ENCODE measurements at places on chromosomes 1 and 21. TPM values are rescaled to one million over a fixed set of nuclear protein-coding genes. Genes with fewer than 3 reads are reported as not detected.
A peak's percentile ranks its signal among the peaks of the same experiment; 100 is the strongest.

The NBPF15 gene
- 14.7 TPM for total RNA-seq

The CREG1 gene
- 133 TPM for total RNA-seq

The SPATA17 gene
- 0.39 TPM for total RNA-seq

- no peak for DNase-seq
Measured at GRCh38 chr1:220784751-220785150, 2.0 kb upstream of the MTARC1 start.

GRCh38 chr1:228997721-228998144, 262.5 kb downstream of the RHOU start:
- DNase-seq = no peak

DNA sequence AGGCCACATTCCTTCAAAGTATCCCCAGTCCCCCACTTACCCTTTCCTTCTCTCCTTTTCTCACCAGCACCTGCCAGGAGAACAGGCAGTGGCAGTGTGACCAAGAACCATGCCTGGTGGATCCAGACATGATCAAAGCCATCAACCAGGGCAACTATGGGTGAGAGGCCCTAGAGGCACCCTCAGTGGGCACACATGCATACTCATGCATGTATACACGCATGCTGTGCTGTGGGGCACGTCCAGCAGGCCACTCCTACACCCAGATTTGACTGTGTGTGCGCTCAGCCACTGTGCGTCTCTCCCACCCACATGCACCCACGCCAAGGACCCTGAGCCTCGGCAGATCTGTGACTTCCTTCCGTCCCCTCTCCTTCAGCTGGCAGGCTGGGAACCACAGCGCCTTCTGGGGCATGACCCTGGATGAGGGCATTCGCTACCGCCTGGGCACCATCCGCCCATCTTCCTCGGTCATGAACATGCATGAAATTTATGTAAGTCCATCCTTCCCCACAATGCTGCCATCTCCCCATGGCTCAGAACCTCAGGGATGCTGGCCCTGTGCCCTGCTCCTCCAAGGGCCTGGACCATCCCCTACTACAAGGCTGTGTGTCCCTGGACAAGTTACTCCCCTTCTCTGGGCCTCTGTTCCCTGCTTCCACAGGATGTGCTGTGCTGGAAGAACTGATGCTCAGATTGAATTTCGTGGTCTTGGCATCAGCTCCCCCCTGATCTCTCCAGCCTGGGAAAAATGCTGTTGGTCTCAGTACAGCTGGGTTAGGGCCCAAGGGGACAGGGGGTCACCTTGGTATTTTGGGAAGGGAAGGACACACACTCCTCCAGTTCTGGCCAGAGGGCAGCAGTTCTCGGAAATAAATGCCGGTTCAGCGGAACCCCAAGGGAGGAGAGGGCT, 7.0 kb downstream of the TINAGL1 start:
- no peak for DNase-seq

The PDE9A gene
- total RNA-seq = 6.4 TPM

DNA sequence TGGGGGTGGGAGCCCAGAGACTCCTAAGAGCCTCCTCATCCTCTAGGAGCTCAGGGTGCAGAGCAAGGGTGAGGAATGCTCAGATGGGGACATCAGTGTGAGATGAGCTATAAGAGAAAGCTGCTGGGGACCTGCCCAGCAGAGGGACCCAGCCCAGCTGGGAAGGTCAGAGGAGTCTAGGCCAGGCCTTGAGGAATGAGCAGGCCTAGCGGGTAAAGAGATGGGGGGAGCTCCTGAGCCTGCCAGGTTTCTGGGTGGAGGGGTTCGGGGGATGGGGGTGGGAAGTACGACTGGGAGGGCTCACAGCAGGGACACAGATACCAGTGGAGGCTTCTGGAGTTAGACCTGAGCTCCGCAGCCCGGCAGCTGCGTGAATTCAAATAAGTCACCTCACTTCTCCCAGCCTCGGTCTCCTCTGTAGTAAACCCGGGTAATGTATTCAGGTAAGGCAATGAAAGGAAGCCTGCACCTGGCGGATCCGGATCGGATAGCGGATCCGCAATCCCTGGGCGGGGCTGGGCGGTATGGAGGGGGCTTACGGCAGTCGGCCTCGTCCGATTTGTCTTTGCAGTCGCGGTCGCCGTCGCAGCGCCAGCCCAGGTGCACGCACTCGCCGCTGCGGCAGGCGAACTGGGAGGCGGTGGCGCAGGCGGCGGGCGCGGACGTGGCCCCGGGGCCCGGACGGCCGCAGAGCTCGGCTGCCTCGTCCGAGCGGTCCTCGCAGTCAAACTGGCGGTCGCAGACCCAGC, 38.0 kb upstream of the MAGOH start:
- DNase-seq = no peak

GRCh38 chr1:206023695-206024094, at the start of gene CTSE:
CTSE (minus strand) TSS chr1:206023895; CDS start chr1:206023791, 104 bp downstream.
- DNase-seq = no peak

DNA sequence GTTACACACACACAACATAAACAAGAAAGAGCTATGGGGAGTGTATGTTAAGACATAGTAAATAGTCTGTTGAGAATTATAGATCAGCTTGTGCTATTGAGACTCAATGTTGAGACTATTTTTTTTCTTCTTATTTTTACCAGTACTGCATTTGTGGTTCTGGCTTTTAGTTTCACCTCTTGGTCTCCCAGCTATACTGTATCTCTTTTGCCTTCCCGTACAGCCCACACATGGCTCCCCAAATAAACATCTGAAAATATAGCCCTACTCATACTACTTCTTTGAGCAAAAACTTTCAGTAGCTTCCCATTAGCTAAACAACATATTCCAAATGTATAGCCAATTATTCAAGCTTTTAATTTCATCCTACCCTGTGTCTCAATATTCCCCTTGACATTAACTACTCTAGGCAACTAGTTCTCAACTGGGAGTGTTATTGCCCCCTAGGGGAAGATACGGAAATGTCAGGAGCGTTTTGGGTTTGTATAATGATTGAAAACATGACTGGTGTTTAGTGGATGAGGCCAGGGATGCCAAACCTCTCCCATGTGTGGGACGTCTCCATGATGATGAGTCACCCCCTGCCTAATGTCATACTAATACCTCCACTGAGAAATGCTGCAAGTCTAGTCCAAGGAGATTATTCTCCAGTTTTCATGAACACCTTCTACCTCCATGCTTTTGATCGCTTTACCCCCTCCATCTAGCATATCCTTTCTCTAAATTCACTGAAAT, 6.8 kb downstream of the RPE65 start:
- DNase-seq = peak; percentile 62

The S100A7 gene
- total RNA-seq = not detected

The MYBPH gene
- not detected for total RNA-seq

The CFAP107 gene
- total RNA-seq = not detected

DNA sequence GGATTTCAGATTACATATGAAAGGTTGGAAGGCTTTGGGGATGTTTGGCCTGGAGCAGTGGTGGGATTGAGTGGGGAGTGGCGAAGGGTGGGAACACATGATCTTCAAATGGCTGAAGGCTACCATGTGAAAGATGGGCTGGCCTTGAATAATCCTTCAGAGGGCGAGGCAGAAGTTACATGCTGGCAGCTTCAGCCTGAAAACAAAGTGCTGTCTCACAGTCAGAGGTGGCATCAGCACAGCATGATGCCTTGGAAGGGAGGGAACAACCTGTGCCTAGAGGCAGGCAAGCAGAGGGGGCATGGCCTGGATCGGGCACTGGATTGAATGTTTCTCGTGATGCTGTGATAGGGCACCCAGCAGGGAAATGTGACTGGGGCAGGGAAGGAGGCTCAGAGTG, 130.8 kb downstream of the BEND5 start:
- no peak for DNase-seq

- DNase-seq = peak; percentile 54
Measured at GRCh38 chr21:44405948-44406872, 49.1 kb upstream of the LRRC3 start.

The KMO gene
- total RNA-seq = 2.6 TPM

- no peak for DNase-seq
Measured at GRCh38 chr21:46399129-46399528, 59.6 kb upstream of the DIP2A start.

The NR5A2 gene
- total RNA-seq = 0.06 TPM

GRCh38 chr1:31675161-31675560, 28.7 kb downstream of the COL16A1 start:
- DNase-seq = no peak

DNA sequence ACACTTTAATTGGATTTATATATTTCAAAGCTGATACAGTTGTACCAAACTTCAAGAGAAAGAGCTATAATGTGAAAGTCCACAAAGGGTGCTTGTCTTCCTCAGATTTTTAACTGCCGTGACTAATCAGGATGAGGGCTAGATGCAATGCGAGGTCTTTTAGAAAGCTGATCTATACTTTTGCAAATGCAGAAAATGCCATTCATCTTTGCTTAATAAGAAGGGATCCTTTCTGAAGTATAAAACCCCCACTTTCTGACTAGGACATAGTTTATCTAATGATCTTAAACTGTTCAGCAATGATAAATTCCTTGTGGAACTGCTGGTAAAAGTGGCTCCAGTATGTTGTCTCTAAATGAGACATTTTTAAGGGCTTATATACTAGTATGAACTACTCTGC, 102.7 kb upstream of the NGF start:
- DNase-seq = no peak

The KRTAP19-3 gene
- not detected for total RNA-seq
